ENCODE measurements at places on chromosomes 4 and X.
A peak's percentile ranks its signal among the peaks of the same experiment; 100 is the strongest.

GRCh38 chrX:40984962-40985361 lies 100.3 kb upstream of the USP9X start:
- no peak for DNase-seq

- no peak for DNase-seq
These were observed 57.7 kb upstream of the TRPC3 start for GRCh38 chr4:122009524-122009923.

DNA sequence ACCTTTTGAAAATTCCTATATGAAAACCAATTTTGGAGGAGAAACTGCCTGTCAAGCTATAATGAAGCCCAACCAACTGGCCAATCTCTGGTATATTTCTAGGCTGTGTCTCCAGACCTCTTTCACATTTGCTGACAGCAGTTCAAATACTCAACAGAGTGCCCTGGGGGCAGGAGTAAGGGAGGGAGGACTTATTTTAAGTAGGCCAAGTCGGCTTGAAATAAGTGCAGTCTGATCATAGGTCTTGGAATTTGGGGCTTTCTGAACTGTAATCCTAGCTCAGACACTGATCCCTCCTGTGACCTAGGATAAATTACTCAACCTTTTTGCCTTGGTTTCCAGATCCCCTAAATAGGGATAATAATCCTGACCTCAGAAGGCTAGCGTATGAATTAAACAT lies 59.4 kb upstream of the SLC7A11 start:
- no peak for DNase-seq

DNA sequence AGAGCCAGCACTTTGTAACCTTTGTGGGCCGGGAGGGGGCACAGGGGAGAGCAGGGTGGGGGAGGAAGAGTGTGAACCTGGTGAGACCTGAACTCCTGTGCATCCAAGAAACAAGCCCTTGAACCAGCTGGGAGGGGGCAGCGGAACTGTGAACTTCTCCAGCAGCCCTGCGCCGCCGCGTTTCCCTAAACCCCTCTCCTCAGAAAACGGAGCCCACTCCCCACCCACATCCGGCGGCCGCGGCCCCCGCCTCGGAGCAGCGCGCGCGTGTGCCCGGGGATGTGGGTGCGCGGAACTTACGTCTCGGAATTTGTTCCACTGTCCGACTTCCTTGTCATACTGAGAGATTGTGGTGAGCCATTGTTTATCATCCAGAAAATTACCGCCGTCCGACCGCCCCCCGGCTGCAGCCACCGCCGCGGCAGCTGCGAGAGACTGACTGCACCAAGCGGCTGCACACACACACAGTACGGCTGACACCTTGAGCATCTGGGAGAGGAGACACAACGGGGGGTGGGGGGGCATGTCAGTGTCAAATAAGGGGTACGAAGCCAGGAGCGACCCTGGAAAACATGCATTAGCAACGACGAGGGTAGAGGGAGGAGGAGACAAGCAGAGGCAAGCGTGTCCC lies 494 bp downstream of the SPOCK3 start:
- DNase-seq = peak; percentile 3

GRCh38 chr4:158850800-158851644 lies 82.2 kb downstream of the FNIP2 start:
- peak; percentile 9 for DNase-seq

DNA sequence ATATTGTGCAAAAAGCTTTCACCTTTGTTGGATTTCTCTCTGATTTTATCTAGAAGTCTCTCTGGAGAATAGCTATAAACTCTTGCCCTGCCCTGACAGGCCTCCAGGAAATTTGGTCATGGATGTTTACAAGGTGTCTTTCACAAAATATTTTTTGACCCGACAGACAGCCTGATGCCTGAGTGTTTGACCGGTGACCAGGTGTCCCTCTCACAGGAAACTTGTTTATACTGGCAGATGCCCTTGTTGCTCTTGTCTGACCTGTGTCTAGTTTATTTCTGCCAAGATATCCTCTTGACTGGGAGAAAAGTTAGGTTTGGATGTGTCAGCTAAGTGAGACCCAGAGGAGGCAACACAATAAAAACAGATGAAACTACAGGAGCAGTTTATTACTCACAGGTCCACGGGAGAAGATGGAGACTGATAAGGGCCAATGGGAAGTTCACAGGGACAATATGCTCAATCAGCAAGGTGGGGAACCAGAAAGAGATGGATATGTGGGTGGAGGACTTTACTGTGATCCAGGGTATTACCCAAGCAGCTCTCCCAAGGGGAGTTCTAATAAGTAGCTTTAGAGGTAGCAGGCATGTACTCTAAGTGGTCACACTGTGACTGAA lies 243.3 kb downstream of the ARAP2 start:
- DNase-seq = no peak

DNA sequence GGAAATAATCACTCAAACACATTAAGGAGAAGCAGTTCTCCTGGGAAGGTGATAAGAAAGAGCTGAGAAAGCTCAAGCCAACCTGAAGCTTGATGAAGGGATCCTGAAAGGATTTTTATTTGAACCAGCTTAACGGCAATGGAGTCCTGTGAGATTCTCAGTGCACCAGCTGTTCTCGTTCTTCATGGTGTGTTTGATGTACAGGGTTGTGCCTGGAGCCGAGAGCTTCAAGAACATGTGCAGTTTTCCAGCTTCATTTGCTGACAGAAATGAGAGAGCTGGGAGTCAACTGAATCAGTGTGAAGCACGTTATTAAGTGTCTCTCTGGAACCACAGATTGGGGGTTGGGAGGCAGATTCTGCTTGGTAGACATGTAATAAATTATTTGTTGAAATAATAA lies 115.7 kb downstream of the ANKRD50 start:
- no peak for DNase-seq

DNA sequence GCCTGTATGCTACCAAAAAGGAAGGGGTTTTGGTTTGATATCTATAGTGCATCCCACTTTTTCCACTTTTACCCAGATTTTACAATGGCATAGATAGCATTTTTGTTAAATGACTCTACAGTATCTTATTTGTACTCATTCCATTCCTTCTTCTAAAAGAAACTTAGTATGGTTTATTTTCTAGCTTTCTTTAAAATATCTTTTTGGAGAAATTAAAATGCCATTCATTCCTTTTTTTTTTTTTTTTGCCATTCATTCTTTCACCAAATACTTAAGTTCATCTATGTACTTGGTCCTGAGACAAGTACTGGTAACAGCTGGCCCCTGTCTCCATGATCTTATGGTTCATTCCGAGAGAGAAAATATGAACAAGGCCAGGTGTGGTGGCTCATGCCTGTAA lies 49.1 kb downstream of the MID1 start:
- no peak for DNase-seq

- DNase-seq = no peak
These were observed 10.9 kb upstream of the PGM2 start for GRCh38 chr4:37815591-37815990.

DNA sequence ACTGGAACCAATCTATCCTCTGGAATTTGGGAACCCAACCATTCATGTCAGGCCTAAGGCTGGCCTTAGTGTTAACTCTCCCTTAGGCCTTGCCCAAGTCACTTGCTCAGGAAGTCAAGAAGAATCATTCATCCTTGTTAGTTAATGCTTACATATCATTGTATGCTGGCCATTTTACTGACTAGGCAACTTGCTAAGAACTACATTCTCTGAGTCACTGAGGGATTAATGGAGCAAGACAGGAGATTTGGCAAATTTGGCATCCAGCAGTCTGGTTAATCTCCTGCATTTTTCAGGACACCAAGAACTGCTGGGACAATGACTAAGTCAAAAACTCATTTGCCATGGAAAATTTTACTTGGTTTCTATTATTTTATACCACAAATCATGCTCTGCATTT lies 115.8 kb upstream of the DDIT4L start:
- no peak for DNase-seq

DNA sequence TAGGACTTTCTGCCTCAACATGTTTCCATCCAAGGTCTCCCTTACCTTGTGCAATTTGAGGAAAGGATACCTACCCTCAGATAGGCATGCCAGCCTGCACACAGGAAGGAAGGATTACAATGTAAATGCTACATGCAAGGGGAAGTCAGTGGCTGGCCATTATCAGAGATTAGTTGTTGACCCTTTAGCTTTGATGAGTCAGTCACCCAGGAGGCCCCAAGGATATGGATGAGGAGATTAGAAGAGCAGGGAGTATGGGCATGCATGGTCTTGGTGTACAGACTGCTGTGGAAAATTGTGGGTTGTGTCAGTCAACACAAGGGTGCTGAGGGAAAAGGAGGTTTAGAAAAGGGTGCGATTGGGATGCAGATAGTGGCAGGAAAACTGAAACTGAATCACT lies 92.0 kb downstream of the GUCY2F start:
- no peak for DNase-seq

- DNase-seq = peak; percentile 68
These were observed 87.1 kb downstream of the VCX2 start for GRCh38 chrX:8084006-8084405.

DNA sequence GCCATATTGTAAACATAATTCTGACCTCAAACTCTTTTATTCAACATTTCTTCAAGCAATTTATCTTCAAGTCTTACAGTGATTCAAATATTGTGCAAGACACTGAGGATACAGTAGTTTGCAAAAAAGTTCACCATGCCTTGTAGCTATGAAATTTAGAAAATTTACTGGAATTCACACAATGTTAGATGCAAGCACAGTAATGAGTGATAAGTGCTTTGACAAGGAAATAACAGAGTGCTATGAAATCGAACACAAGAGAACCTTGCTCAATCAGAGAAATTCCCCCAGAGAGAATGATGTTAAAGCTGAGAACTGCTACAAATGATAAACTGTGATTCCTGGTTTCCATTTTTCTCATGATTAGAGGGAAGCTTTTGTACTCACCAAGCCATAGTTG lies 952.9 kb downstream of the FAT4 start:
- no peak for DNase-seq

GRCh38 chrX:106585478-106585877 lies 26.3 kb upstream of the RADX start:
- DNase-seq = no peak

DNA sequence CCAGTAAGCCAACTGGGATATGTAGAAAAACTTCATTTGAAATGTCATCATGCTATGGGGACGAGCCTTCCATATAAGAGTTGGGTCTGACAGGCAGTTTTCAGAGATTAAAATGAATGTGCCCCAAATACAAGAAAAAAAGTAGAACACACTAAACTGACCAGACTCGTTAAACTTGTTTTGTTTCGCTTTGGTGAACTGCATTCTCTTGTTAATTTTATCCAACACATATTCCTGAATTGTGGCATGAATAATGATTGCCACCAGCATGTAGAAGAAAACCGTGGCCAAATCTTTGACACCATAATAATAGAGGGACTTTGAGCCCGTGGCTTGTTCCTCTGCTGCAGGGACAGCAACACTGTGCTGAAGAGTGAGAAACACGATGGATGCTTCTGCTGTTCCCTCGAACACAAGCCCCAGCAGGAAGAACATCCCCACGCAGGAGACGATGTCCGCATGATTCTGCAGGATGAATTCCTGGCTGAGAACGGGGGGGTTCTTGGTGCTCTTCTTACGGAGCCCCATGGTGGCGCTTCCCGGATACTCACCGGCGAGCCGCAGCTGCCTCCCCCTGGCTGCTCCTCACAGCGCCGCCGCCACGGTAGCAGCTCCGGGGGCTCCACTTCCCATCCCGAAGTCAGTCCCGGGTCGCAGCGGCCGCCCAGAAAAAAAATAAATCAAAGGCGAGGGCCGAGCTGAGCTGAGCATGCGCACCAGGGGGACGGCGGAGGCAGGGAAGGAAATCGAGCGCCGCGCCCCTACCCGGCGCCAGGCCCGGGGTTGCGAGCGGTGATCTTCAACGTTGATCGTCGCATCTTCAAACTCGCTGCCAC lies at the start of gene TRAM1L1:
TSS of gene TRAM1L1 (minus strand) at position 711 of the 836 bp plus-strand sequence. CDS start at position 528, 183 bp downstream.
- DNase-seq = peak; percentile 87

DNA sequence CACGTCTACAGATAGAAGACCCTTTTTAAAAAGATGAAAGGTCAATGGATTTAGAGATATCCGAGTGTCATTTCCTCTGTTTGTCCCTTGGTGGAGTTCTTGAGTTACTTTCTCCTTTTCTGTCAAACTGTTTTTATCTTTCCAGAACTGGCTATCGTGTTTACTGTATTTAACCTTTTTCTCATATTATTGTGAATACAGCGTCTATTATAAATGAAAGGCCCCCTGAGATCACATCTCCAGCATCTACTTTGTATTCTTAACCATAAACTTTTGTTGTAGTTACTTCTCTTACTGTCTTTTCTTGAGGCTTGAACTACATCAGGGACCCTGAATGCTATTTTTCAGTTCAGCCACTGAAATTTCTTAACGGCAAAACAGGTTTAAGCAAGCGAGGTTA lies 4.0 kb upstream of the PCDH7 start:
- DNase-seq = peak; percentile 53

Measured in SK-N-DZ (cell line).